ENCODE measurements at places on chromosomes 4 and X. TPM values are rescaled to one million over a fixed set of nuclear protein-coding genes. Genes with fewer than 3 reads are reported as not detected.

DNA sequence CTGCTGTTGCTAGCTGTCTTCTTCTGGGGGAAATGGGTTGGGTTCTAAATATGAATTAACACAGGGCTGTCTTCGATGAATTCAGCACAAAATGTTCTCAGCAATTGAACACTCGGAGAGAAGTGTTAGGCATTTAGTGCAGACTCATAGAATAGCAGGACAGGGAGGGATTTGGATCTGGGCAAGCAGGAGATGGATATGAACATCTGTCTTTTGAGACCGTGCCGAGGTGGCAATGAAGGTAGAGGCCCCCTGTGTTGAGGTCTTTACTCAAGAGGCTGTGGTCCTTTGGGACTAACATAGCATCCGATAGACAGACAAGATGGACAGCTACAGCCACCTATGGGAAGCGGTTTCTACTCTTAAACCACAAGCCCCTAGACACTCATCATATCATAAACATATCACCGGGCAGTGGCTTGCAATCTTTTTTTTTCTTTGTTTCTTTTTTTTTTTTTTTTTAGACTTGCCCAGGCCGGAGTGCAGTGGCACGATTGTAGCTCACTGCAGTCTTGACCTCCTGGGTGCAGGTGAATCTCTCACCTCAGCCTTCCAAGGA, 6.7 kb downstream of the CD99 start:
- H3K4me1 ChIP-seq: peaks cover 94% of the 10 kb centered on the region
- peak overlapping the region; percentile 77 for H3K4me3 ChIP-seq
- no peak for DNase-seq
- H3K27ac ChIP-seq: peak overlapping the region; percentile 97

- no peak overlapping the region for H3K27ac ChIP-seq
- H3K4me1 ChIP-seq: peaks cover 20% of the 10 kb centered on the region
- no peak overlapping the region for H3K4me3 ChIP-seq
- peaks cover 2% of the 10 kb centered on the region for H3K27me3 ChIP-seq
- no peak for DNase-seq
- no peaks in the 10 kb centered on the region for H3K36me3 ChIP-seq
Observed at GRCh38 chr4:113162089-113162488, 112.6 kb downstream of the ANK2 start.

DNA sequence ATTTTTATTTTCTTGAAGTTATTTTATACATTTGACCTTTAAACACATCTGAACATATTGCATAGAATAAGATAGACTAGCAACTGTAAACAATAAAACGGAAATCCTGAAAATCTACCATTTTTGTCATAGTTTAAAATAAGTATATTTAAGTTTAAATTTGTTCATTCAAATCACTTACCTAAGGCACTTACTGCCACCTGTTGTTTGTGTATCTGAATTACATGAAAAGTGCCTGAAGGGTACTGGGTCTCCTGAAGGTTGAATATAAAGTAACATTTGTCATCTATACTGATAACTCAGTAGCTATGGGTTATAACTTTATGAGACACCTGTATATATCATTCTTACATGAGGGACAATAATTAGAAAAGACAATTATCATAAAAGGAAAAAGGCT, 38.6 kb downstream of the TRPC5 start:
- no peaks in the 10 kb centered on the region for H3K27me3 ChIP-seq
- H3K27ac ChIP-seq: no peak overlapping the region
- no peaks in the 10 kb centered on the region for H3K4me1 ChIP-seq
- no peaks in the 10 kb centered on the region for H3K36me3 ChIP-seq

The MAGEA1 gene
- not detected for total RNA-seq

The ZFP42 gene
- total RNA-seq: not detected

DNA sequence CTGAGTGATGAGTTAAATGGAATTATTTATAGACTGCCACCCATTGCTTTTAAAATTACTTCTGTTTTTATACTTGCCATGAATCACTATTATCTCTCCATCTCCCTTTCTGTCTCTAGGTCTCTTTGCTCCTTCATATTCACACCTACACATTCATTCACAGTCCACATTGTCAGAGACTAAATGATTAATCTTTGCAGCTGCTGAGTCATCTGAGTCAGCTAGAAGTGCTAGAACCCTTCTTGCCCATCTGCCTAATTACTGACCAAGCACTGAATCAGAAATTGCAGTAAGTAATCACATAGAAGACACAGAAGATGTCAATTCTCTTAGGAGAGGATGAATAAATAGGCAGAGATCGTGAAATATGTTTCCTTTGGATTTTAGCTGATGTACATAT, 31.6 kb upstream of the RPS6KA6 start:
- no peaks in the 10 kb centered on the region for H3K36me3 ChIP-seq
- H3K27ac ChIP-seq: no peak overlapping the region
- H3K27me3 ChIP-seq: peaks cover 3% of the 10 kb centered on the region
- peaks cover 7% of the 10 kb centered on the region for H3K4me1 ChIP-seq

Data from HFFc6 (cell line).